H1 (cell line): ENCODE measurements at places on chromosomes 16 and 17.
A peak's percentile ranks its signal among the peaks of the same experiment; 100 is the strongest.

- no peak for DNase-seq
Observed at GRCh38 chr16:48885471-48885870, 275.5 kb upstream of the N4BP1 start.

- no peak for DNase-seq
Observed at GRCh38 chr17:65564793-65565192, 3.3 kb upstream of the AXIN2 start.

GRCh38 chr17:78137392-78138203 lies 7.0 kb downstream of the TMC8 start:
- peak; percentile 71 for DNase-seq

- DNase-seq: no peak
Observed at GRCh38 chr17:50221864-50222545, 20.6 kb upstream of the COL1A1 start.

DNA sequence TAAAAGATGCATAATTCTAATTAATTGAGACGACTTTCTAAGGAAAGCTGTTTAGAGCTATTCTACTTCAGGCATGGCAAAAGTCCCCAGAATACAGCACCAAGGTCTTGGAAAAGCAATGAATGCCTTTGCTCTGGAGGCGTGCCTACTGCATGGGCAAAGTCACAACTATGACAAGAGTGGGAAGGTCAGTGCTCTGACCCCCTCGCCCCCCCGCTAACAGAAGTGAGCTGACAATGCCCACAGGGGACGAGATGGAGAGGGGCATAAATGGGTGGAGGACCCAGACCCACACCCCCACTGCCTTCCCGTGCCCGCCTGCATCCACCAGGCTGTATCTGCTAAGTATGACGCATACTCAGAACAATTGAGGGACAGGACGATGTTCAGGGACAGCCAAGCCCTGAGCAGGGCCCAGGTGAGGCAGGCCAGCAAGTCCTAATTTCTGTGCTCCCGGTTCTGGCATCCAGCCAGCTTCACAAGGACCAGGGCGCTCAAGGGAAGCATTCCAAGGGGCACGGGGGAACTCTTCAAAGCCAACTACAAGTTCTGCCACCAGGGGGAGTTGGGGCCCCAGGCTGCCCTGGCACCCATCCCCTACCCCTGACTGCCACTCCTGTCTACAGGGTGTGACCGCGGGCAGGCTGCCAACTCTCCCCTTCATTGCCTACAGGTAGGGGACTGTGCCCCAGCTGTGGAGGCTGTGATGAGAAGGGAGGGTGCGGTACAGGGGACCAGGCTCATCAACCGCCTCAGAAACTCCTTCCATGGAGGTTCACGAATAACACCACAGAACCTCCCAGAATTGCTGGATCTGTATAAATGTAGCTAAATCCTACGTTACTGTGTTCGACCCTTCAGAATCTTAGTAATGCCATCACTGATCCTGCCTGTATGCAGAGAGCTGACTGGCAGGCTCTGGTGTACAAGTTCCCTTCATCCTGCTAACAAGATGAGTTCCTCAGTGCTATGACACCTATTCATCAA lies 20.8 kb downstream of the NPRL3 start:
- peak; percentile 94 for DNase-seq

DNA sequence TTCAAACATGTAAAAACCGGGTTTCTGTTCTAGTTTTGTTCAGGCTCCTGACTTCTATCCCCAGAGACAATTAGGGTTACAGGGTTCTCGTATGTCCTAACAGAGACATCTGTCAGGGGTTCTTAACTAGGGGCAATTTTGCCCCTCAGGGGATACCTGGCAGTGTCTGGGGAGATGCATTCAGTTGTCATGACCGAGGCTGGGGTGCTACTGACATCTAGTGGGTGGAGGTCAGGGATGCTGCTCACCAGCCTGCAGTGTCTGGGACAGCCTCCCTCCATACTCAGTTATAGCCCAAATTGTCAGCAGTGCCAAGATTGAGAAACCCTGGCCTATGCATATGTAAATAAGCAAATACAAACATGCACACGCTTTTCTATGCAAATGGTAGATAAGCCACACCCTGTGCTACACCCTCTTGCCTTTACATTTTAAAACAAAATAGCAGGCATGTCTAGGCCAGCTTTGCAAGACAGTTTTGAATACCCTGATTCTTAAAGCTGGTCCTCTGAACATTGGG lies 37.4 kb downstream of the CLEC16A start:
- DNase-seq: no peak

GRCh38 chr17:6326483-6326882 lies 108.4 kb downstream of the AIPL1 start:
- DNase-seq: no peak

DNA sequence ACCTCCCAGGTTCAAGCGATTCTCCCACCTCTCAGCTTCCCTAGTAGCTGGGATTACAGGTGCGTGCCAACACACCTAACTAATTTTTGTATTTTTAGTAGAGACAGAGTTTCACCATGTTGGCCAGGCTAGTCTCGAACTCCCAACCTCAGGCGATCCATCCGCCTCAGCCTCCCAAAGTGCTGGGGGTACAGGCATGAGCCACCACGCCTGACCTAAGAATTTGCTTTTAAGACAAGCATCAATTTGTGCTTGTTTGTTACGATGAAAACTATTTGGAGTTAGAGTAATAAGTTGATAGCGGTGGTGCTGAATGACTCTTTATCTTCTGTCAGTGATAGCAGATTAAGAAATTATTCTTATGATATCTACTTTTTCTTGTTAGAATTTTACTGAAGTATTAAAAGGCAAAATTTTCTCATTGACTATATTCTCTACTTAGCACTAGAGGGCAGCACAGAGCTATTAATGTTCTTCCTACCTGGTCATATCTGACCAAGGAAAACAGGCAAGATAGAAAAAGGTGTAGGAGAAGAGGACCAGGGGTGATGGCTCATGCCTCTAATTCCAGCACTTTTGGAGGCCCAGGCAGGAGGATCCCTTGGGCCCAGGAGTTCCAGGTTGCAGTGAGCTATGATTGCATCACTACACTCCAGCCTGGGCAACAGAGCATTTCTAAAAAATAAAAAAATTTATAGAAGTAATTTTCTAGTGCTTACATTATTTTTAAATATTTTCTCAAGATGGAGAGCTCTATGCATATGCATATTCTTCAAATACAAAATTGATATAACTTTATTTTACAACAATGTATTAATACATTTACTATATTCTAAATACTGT lies 24.5 kb downstream of the STXBP4 start:
- no peak for DNase-seq

DNA sequence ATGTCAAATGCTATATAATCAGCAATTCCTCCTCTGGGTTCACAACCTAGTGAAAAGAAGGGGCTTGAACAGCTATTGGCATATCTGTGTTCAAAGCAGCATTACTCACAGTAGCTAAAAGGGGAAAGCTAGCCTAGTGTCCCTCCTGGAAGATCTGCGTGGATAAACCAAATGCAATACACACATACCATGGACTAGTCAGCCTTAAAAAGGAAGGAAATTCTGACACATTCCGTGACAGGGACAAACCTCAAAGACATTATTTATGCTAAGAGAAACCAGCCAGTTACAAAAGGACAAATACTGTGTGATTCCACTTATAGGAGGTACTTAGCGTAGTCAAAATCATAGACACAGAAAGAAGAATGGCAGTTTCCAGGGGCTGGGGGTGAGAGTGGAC lies 90.1 kb downstream of the XYLT1 start:
- DNase-seq: no peak

DNA sequence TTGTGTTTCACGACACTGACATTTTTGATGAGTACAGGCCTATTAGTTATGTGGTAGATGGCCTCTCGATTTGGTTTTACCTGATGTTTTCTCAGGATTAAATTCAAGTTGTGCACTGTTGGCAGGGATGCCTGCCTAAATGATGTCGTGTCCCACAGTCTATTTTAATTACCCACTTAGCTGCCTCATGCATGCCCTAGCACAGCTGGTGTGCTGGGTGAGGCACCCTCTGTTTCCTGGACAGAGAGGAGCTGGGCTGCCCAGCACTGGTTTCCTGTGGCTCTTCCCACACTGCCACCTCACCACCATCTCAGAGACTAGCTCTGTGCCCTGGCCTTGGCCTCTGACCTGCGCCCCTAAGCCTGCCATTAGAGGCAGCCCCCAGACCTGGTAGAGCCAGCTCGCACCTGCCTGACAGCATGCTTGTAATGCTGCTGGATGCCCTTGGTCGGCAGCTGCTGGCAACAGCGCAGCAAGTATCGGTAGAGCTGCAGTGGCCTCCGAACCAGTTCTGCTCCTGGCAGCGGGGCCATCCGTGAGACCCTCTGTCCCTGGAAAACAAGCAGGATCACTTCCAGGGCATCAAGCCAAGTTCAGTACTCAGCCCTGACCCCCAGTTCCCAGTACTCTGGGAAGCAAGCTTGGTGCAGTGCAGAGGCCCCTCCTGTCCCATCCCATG lies 10.9 kb downstream of the LYRM9 start:
- no peak for DNase-seq

- no peak for DNase-seq
Observed at GRCh38 chr17:54408731-54409130, 491.9 kb upstream of the TOM1L1 start.

DNA sequence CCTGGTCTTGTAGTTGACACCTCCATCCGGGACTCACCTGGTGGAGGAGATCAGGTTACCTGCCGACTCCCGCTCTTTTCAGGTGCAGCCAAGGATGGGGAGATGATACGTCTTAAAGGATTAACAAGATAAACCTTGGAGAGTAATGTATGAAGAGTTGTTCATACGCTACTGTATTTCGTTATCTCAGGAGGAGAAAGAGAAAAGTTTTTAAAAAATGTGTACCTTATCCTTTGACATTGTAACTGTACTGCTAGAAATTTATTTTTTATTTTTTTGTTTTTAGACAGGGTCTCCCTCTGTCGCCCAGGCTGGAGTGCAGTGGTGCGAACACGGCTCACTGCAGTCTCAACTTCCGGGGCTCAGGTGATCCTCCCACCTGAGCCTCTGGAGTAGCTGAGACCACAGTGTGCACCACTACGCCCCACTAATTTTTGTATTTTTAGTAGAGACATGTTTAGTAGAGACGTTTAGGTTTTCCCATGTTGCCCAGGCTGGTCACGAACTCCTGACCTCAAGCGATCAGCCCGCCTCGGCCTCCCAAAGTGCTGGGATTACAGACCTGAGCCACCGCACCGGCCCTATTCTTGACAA lies 764 bp upstream of the SMURF2 start:
- DNase-seq: peak; percentile 41

DNA sequence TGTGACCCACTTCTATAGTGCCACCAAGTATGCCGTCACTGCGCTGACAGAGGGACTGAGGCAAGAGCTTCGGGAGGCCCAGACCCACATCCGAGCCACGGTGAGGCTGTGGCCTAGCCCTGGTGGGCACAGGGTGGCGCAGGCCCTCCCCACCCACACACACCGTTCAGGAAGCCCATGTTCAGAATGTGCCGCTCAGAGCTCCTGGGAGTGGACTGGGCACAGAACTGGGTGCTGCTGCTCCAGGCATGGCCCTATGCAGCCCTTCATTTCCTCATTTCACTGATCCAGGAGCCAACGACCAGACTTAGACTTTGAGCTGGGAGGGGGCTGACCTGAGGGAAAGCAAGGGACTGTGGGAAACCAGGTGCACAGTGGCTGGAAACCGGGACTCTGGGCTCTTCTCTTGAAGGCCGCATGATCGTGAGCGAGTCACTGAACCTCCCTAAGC lies 2.4 kb upstream of the MRM1 start:
- no peak for DNase-seq

DNA sequence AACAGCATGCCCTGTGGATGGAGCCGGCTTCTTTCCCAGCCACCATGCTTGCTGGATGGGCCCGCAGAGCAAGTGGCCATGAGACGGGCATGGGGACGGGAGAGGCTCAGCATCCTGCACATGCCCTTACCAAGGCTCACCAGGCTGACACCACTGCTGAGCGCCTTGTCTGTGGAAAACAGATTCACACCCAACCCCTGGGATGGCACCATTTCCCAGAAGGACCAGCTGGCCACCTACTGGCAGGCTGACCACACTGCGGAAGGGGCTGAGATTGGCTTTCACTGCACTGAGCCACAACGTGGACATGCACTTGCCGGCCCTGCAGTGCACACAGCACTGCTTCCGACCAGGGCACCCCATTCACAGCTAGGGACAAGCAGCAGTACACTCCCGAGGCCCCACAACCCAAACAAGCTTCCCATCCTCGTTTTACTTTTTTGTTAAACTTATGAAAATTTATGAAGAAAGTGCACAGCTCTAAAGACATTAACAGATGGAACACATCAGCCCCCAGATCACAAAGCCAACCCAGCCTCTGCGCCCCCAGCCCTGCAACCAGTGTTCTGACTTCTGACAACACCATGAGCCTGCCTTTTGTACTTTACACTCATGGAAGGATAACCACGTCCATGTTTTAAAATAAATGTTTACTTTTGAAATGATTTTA lies 13.9 kb upstream of the KRTAP17-1 start:
- DNase-seq: peak; percentile 27

DNA sequence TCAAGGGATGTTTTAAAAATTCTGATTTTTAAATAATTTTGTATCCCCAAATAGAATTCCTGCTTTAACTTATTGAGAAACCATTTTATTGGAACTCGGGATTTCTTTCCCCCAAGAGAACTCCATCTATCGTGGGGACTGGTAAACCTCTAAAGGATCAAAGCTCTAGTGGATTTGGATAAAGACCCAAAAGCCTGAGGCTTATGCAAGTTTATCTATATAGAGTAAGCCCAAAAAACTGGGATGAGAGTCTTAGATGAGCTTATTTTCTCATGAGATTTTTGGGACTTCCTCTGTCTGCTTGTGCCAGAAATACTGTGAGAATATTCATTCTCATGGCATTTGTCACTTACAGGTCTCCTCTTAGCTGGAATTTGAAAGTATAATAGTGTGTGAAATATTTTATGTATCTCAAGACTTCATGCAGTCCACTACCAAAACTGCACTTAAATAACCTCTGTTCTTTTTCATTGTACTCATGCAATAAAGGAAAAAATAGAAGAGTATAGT lies 333.1 kb downstream of the BCAS3 start:
- DNase-seq: no peak

DNA sequence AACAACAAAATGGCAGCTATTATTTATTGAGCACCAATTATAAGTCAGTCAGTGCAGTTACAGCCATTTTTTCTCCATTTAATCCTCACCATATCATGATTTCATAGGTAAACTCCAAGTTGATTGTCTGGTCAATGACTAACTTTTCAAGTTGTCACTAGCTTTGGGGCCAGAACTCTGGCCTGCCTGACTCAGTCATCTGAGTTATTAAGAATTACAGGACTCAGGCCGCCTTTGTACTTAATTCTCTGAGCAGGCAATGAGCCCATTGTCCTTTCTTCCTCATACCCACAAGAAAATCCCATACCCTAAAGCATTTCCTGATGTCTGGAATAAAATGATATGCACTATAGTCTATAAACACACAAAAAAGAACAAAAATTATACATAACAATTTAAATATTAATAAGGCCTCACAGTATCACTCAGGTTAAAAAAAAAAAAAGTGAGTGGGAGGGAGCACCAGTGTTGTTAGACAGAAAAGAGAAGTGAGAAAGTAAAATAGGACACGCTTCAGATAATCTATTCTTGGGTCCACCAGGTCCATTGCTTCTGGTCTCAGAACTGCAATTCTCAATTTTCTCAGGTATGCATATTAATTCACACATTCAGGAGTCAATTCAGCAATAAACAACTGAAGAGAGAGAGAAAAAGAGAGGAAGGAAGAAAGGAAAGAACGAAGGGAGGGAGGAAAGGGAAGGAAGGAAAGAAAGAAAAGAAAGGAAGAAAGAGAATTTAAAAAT lies 70.2 kb downstream of the SPAG9 start:
- DNase-seq: no peak

- no peak for DNase-seq
Observed at GRCh38 chr16:76294396-76295214, 17.4 kb downstream of the CNTNAP4 start.

GRCh38 chr16:28217326-28217725 lies 5.6 kb upstream of the XPO6 start:
- no peak for DNase-seq

GRCh38 chr16:24015923-24016322 lies 180.1 kb downstream of the PRKCB start:
- no peak for DNase-seq
